Cortex of kidney (tissue), 1 donor: ENCODE measurements at places on chromosomes 5 and 9.

DNA sequence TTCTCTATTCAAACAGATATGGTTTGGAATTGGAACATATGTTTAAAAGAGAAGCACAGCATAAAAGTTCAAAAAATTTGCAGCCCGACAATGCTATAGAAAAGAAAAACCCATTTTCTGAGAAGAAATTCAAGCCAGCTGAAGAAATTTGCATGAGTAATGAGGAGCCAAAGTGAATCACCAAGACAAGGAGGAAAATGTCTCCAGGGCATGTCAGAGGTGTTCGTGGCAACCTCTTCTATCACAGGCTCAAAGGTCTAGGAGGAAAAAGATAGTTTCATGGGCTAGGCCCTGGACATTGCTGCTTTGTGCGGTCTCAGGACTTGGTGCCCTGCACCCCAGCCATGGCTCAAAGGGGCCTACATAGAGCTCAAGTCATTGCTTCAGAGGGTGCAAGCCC is 134.8 kb upstream of the ADAMTS16 start:
- no peak for DNase-seq

- no peak for DNase-seq
Observed at GRCh38 chr9:81557452-81558090, 131.8 kb downstream of the TLE1 start.

- no peak for DNase-seq
Observed at GRCh38 chr5:103758996-103759395, 196.4 kb upstream of the NUDT12 start.

GRCh38 chr5:40605295-40605958 is 74.3 kb upstream of the PTGER4 start:
- no peak for DNase-seq

GRCh38 chr9:107593224-107593870 is 103.8 kb upstream of the KLF4 start:
- DNase-seq = no peak

DNA sequence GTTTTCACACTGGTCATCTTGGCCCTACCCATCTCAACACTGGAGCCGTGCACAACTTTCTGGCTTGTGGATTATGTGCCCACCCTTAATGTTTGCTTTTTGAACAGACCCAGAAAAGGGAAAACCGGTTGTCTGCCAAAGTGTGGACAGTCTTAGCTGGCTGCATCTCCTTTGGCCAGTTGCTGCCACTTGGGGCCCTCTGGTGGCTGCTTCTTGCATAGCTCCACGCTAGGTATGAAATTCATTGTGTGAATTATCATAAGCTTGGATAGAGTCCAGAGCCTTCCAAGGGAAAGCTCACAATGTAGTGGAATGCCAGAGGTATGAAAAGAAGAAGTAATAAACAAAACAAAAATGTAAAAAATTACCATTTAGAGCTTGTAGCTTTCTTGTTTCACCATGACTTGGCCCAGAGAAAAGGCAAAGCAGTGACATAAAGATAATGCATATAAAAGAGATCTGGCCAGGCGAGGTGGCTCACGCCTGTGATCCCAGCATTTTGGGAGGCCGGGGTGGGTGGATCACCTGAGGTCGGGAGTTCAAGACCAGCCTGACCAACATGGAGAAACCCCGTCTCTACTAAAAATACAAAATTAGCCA is 12.5 kb upstream of the SLC36A3 start:
- DNase-seq = no peak

- DNase-seq = no peak
Observed at GRCh38 chr9:116282597-116282996, 129.0 kb downstream of the PAPPA start.

- no peak for DNase-seq
Observed at GRCh38 chr5:134133188-134133994, 18.9 kb downstream of the TCF7 start.

GRCh38 chr9:16618524-16618923 is 251.9 kb downstream of the BNC2 start:
- DNase-seq = no peak
